Hematopoietic multipotent progenitor cell treated with erythropoietin and hydrocortisone succinate and interleukin-3 and kit ligand, for 4 days (in vitro differentiated cells): ENCODE measurements at places on chromosomes 11 and 22.
A peak's percentile ranks its signal among the peaks of the same experiment; 100 is the strongest.

GRCh38 chr11:131279654-131280384, 90.6 kb upstream of the NTM start:
- no peak for DNase-seq

DNA sequence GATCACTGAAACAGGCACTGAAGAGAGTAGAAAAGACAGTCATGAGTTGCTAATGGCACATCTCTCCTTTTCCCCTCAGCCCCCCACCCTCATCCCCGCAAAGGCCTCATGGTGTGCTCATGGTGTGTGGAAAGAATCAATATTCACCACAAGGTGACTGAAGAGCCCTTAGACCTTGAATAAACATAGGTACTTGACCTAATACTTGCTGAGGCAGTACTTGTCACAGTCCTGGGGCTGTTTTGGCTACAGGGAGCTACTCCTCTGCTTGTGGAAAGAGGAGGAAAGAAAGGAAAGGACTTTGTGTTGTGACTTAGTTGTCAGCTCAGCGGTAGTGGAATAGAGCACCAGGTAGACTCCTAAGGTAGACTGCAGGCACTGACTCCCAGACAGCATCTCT, 537.8 kb upstream of the CCDC179 start:
- no peak for DNase-seq

GRCh38 chr11:62555464-62556107, 9.0 kb upstream of the AHNAK start:
- peak; percentile 96 for DNase-seq

GRCh38 chr11:97814325-97814959, 1206.3 kb upstream of the CNTN5 start:
- no peak for DNase-seq

DNA sequence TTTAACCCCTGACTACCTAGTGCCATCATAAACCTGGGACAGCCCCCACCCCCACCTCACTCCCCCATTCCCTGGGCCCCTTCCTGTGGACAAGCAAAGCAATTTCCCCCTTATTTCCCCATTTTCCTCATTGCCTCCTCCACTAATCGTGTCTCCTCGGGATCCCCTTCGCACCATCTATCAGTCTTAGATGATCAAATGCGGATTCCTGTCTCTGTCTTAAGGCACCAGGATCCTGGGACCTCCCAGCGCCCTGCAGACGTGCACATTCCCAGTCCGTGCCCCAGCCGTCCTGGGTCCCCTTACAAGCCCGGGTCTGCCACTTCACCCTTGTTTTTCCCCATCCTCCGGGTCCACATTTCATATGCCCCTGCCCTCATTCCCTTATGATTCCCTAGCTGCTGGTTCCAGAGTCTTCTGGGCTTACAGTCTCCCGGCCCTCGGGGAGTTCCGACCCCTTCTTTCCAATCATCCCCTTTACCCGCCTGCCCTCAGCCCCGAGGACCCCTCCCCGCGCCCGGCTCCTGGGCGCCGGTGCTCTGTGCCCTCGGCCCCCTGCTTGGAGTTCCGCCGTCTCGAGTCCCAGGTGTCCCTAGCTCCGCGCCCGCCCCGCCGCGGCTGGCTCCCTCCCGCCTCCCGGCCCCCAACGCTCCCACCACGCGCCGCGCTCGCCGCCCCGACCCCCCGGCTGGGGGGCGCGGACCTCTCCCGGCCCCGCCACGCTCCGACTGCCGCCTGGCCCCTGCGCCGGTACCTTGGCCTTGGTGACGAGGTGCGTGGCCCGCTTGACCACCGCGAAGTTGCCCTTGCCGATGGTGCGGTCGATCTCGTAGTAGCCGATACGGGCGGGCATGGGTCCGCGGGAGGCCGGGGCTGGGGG, 599 bp downstream of the SIK3 start:
- DNase-seq, result peak; percentile 56

GRCh38 chr11:86464509-86465221, 90.0 kb downstream of the CCDC81 start:
- no peak for DNase-seq

DNA sequence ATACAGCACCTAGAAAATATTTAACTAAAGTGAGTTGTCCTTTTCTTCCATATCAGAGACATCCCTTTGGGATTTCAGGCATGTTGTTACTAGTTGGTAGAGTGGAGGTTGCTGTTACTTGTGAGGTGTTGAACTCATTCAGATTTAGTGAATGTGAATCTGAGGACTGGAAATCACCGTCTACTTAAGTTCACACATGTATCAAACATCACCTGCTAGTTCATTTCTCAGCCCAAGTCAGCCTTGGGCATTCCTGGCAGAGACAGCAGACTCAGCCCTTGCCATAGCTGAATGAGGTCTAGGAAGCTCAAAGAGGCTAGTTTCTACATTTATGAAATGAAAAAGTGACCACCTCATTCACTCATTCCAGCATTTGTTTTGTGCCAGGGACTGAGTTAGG, 9.7 kb downstream of the KDELR3 start:
- no peak for DNase-seq

DNA sequence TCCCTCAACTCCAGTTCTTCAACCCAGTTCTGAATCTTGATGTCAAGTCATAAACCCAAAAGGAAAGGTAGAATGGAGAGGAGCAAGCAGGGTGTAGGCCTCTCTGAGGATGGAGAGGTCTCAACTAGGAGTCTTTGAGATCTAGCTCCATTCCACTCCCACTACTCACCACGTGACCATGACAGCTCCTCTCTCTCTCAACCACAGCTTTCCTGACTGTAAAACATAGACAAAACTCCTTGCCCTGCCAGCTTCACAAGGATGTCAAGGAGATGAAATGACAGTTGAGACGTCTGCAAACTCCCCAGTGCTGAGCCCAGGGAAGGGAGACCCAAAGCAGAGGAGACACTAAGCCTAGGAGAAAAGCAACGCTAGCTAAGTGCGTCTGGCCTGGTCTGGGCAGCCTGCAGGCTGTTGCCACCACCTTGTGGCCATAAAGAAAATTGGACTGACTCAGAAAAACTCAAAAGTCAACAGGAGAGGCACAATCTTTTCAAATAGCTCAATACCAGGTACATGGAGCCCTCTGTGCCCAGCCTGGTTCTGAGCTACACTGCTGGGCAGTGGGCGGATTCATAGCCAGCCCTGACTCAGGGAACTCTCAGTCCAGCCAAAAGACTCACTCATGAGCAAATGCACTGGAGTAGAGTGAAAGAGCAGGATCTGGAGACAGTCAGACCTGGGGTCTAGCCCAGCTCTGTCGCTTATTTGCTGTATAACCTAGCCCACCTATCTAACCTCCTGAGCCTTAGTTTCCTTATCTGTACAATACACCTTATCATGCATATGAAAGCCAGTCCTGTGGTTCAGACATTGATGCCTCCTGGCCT, 3.4 kb downstream of the CLPB start:
- DNase-seq, result peak; percentile 84

DNA sequence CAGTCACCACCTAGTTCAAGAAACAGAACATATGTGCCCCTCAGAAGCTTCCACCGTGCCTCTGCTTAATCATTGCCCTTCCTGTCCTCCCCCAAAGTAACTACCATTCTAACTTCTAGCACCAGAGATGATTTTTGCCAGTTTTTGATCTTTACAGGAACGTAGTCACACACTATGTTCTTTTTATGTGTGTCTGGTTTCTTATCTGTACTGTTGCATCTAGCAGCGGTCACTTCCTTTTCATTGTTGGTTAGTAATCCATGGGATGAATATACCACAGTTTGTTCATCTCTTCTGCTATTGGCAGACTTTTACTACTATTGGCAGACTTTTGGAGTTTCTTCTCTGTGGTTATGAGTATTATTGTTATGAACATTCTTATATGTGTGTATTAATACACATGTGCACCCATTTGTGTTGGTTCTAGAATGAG, 34.6 kb downstream of the SPECC1L start:
- peak; percentile 92 for DNase-seq

DNA sequence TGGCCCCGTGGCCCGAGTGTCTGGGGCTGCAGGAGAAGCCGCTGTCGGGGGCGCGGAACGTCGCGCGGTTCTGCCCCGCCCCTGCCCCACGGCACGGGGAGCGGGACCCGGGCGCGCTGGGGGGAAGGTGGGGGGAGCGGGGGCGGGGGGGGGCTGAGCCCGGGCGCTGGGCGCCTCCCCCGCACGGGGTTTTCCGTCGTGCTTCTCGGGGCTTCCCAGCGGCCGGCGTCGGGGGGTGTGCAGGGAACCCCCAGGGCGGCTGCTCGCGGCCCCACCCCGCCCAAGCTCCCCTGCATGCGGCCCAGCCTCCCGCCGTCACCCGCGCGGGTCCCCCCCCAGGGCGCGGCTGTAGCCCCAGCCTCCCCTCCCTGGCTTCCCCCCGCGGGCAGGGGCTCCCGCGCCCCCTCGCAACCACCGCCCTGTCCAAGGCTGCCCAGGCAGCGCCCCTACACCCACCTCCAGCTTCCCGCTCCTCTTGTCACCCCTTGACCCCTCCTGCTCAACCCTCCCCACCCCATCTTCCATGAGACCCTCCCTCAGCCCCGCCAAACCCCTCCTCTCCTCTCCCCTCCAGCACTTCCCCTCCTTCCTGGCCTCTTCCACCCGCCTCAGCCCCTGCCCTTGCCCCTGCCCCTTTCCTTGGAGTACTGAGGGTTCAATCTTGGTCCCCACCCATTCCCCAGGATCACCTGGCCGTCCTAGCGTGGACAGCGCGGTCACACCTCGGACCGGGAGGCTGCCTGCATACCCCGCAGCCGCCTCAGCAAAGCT, 1.7 kb downstream of the IL17REL start:
- DNase-seq, result no peak

GRCh38 chr11:420054-420910, 5.5 kb upstream of the SIGIRR start:
- DNase-seq, result no peak

- peak; percentile 79 for DNase-seq
Observed at GRCh38 chr22:32926600-32926999, 125.1 kb downstream of the TIMP3 start.
